HuH-7 (cell line): ENCODE measurements at places on chromosomes 3 and 15.

DNA sequence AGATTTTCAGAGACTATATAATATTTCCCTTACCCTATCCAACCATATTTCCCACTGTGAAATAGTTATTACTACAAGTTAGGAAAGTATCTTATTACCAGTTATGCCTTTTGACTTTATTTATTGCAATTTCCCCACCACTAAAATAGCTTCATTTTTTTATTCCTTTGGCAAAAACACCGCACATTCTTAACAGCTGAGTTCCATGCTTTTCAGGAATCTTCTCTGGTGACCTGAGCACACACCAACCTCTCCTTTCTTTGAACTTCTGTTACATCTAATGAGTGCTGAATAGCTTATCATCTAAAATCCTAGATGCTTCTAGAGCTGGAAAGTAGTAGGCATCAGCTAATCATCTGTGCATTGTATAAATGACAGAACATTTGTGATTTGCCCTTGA is 99.1 kb downstream of the UBE2E2 start:
- DNase-seq = no peak

- DNase-seq = no peak
Measured at GRCh38 chr3:130849091-130849552, 44.8 kb upstream of the ATP2C1 start.

- no peak for DNase-seq
Measured at GRCh38 chr3:57063032-57063431, 2.6 kb downstream of the SPATA12 start.

DNA sequence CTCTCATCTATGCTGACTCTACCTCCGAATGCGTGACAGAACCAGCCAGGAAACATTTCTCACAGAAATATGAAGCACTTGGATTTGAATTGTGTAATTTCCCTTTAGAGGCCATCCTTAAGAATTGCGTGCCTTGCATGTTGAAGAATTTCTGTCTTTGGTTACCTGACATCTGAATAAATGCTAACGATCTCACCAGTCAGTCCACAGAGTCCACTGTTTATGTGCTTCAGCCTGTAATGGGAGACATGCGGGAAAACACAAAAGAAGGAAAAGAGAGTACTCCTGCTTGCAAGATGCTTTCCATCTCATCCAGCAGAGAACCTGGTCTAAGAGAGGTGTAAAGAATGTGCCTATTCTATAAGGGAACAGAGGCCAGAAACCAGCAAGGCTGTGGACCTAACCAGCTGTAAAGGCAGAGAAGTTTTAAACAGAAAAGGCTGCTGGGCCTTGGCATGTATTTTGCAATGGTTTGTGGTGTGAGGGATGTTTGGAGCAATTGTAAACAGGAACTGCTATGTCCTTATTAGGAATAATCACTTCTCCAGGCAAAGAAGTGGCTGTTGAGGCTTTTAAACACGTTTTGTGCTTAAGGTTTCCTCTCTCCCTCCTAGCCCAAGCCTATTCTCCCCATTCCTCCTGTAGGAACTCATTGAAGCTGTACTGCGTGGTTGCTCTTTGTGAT is 36.4 kb upstream of the BOC start:
- no peak for DNase-seq

DNA sequence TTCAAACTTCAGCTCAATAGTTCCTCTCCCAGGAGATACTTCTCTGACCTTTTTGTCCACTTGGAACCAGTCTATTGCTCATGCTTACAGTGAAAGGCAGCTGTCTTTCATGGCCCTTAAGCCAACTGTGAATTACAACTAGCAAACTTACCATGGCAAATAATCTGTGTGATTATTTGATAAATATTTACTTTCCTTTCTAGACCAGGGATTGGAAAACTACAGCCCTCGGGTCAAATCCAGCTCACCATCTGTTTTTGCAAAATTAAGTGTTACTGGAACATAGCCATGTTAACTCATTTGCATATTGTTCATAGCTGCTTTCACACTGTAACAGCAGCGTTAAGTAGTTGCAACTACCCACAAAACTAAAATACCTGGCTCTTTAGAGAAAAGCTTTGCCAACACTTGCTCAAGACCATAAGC is 289.1 kb upstream of the MCTP2 start:
- no peak for DNase-seq

DNA sequence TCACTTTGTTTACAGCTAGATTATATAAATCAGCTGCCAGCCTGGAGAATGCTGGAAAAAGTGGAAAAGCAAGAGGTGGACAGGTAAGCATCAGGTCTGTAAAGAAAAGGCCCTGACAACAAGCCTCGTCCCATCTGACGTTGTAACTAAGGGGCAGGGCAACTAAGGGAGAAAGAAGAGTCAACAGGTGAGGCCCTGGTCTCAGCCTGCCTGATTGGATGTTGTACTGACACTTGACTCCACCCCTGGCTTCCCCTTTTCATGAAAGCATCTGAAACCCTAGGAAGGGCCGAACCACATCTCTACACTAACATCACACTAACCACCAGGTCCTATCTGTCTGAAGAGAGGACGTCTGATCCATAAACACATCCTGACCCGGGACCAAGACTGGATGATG is 357.6 kb upstream of the CFAP20DC start:
- no peak for DNase-seq

DNA sequence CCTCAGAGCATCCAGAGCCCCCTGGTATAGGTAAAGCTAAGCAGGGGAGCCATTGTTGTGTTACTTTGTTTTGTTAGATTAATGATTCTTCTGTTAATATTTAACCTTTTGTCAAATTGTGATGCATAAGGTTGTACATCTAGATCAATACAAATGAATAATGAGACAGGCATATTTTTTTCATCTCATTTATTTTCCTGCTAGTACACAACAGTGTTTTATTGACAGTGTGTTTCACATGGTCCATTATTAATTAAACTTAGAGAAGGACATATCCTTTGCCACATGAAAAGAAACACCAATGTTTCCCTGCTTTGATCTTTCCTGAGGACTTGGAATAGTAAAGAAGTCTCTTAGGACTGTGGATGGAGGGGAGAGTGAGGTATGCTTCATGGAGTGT is 543.6 kb upstream of the CFAP20DC start:
- no peak for DNase-seq

- no peak for DNase-seq
Measured at GRCh38 chr3:69209413-69209812, 87.0 kb upstream of the LMOD3 start.

GRCh38 chr15:36090286-36090946 is 489.0 kb upstream of the CDIN1 start:
- no peak for DNase-seq

GRCh38 chr3:142077859-142078500 is 71.4 kb downstream of the TFDP2 start:
- DNase-seq = no peak

DNA sequence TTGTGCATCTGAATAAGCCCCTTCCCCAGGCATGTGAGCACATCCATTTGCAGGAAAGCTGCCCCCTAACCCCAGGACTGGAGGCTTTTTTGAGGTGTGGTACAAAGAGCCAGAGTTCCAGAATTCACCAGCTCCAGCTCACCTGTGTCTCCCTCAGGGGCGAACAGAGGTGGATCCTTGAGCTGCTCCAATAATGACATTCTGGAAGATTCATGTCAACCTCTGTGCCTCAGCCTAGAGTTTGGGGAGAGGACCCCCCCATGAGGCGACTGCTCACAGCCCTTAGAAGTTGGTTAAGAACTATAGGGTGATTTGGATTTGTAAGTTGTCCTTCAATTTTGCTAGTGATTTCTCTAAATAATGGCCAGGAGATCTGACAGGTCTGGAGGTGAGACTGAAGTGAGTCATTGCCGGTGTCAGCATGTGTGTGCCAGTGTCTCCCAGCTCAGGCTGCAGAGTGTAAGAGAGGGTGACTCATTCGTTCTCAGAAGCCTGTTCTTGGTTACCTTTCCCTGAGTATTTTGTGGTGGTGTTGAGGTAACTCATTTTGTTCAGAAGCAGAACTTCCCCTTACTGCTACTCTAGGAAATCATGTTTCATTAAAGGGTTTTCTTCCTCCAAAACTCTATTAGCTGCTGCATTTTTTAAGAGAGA is 136.9 kb upstream of the TOPAZ1 start:
- DNase-seq = no peak

DNA sequence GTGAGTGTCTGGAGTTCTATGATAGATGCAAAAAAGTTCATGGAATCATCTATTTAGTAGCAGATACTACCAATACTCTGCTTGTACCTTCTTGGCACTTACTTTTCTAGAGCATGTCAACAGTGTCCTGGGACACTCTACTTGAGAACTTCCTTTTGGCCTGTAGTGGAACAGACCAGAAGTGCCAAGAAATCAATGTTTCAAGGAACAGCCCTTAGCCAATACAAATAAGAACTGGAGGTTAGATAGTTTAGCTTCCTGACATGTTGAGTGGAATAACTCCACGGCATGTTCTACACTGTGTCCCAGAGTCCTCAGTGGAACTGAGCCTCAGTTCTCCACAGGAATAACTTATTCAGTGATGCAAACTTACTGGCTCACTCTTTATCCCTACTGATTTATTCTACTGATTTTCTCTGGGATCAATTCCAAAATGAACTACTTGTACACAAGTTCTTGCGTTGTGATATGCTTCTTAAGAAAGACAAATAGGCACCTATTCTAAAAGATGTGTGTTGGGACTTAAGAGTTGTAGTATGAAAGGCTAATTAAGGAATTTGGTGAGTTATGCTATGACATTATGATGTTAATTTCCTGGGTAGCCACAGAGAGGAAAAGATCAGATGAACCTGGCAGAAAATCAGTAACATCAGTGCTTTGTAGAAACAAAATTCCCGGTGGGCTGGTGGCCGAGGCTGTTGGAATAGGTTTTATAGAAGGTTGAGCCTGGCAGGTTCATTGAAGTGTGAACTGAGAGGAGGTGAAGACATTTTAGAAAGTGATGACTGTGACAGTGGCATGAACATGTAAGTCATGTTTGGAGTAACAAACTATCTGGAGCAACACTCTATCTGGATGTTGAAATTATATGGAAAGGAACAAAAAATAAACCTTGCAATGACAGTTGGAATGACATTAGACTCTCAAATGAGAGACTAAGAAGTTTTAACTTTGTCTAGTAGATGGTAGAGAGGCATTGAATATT is 101.8 kb upstream of the RBMS3 start:
- no peak for DNase-seq

DNA sequence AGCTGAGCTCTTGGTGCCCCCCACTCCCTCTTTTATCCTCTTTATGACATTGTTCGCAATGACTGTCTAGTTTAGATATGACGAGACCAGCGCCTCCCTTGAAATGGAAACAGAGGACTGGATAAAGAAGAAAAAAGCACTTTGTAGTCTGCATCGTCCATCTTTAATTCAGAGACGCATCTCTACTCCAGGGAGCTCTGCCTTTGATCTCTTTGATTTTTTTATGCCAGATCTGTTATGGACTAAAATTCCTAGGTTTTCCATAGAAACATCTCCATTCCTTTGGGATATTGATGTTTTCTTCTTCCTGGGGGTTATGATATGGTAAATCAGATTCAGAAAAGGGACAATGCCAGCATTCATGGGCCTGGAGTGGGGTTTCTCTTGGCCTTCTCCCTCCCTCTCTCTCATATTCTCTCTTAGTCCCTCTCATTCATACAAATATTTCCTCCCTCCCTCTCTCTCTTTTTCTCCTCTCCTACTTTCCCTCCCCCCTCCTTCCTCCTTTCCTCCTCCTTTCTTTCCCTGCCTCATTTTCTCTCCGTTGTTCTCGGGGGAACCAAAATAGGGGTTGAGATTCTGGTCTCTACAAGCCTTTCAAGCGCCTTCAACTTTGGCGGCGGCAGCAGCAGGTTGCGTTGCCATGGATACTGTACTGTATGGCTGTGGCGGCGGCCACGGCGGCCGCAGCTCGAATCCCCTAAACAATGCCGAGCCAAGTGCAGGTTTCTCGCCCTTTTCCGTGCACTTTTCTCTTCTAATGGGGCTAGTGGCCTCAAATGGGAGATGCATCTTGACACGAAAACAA is 45.5 kb downstream of the ZIC4 start:
- DNase-seq = no peak

GRCh38 chr3:188956839-188957489 is 214.8 kb upstream of the TPRG1 start:
- DNase-seq = no peak

- no peak for DNase-seq
Measured at GRCh38 chr3:116083683-116084082, 361.6 kb downstream of the LSAMP start.

GRCh38 chr3:64533617-64534317 is 154.0 kb downstream of the ADAMTS9 start:
- peak; percentile 34 for DNase-seq

DNA sequence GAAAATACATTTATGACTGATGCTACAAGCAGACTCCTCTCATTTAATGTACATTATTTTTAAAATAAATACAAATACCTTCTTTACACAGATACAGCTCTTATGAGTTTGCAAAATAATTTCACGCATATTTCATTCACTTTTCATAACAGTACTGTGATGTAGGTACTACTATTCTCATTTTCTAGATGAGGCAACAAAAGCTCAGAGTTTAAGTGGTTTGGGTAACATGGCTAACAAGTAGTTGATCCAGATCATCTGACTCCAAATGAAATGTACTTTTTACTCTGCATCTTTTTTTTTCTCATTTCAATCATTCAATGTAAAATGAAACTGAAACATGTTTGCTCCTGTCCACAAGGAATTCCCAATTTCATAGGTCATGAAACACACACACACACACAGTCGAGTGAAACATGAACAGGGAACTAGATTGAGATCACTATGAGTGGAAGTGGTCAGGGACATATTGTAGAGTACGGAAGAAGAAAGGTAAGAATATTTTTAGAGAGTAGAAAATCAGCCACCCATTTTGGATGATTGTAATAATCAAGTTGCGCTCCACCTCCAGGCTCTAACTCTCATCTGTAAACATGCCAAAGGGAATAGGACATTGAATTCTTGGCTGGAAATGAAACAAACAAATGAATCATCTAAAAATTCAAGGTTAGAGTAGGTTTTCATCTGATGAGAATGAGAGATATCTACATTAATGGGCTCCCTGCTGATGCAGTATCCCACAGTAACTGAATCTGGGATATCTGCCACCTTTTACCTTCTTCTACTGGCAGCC is 92.4 kb downstream of the CLDN1 start:
- no peak for DNase-seq

GRCh38 chr3:119336823-119337222 is 42.6 kb downstream of the ARHGAP31 start:
- DNase-seq = no peak

DNA sequence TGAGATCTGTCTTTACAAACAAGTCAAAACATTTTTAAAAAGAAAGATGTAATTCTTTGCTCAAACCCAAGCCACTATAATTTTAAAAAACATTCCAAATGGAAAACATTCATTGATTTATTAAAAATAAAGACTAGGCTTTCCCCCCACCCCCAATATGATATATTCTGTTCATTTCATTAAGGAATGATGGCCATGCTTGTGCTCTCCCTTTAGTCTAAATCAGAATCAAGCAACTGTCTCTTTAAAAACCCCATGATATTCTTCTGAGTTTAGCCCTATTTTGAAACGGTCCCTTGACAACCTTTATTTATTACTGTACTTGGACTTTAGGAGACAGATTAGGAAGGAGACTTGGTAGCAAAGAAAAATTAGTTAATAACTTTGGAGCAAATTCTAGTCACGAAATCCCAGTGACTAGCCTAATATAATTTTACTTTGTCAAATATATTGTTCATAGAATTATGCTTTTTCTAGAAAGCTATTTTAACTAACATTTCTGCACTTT is 38.4 kb downstream of the TSC22D2 start:
- no peak for DNase-seq

- DNase-seq = no peak
Measured at GRCh38 chr3:82938821-82939328, 1177.4 kb upstream of the GBE1 start.
